Mesothelial cell of epicardium (in vitro differentiated cells): ENCODE measurements at places on chromosomes 7 and 10.

DNA sequence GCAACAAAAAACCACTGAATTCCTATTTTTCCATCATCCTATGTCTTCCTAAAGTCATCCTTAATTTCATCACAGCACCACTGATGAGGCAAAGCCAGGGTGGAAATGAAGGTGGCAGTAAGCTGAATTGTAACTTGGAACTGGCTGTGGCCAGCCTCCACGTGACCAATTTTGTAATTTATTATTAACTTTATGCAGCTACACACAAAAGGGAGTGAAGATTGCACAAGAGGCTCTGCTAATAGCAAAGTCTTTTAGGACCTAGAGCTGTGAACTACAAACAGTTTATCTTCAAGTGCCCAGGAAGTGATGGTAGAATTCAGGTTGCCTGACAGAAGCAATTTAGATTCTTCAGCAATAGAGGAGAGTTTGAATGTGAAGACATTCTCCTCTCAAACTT lies 176.4 kb downstream of the CCDC71L start:
- DNase-seq: no peak

DNA sequence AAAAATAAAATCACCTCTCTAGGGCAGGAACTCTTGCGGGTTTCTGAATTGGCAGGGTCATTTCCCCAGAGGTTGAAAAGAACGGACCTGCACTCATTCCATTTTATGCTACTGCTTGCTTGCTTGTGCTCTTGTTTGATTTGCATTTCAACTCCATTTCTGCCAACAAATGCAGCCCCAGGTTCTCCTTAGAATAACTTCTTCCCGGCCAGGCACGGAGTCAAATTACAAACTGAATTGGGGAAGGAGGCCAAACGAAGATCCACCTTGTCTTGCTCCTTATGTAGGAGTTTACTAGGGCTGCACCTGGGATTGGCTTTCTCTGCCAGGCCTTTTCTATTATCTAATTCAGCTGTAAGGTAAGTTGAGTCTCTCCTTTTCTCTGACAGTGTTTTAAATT lies 79.6 kb downstream of the HGF start:
- DNase-seq: no peak

GRCh38 chr7:139645572-139646523 lies 122.4 kb downstream of the CLEC2L start:
- peak; percentile 73 for DNase-seq

DNA sequence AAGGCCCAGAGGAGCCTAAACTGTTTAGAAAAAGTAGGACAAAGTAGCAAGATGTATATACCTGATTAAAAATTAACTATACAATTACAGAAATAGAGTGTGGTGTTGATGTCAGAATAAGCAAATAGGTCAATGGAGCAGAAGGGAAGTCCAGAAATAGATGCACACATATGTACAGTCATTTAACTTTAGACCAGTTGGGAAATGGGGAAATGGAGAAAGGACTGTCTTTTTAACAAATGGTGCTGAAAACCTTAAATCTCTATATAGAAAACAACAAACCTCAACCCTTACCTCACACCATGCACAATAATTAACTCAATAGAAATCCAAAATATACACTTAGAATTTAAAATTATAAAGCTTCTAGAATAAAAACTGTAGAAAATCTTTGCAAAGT lies 72.2 kb downstream of the CH25H start:
- DNase-seq: no peak

DNA sequence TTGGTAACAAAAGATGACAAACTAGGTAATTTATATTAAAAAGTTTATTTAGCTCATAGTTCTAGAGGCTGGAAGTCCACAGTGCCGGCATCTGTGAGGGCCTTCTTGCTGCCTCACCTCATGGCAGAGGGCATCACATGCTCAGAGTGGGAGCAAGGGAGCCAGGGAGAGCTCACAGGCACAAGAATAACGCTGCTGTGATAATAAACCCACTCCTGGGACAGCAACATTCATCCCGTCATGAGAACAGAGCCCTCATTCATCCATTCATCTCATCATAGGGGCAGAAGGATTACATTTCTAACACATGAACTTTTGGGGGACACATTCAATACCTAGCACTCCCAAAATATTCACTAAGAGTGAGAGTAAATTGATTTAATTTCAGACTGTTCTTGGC lies 170.6 kb upstream of the AKR1E2 start:
- DNase-seq: no peak

DNA sequence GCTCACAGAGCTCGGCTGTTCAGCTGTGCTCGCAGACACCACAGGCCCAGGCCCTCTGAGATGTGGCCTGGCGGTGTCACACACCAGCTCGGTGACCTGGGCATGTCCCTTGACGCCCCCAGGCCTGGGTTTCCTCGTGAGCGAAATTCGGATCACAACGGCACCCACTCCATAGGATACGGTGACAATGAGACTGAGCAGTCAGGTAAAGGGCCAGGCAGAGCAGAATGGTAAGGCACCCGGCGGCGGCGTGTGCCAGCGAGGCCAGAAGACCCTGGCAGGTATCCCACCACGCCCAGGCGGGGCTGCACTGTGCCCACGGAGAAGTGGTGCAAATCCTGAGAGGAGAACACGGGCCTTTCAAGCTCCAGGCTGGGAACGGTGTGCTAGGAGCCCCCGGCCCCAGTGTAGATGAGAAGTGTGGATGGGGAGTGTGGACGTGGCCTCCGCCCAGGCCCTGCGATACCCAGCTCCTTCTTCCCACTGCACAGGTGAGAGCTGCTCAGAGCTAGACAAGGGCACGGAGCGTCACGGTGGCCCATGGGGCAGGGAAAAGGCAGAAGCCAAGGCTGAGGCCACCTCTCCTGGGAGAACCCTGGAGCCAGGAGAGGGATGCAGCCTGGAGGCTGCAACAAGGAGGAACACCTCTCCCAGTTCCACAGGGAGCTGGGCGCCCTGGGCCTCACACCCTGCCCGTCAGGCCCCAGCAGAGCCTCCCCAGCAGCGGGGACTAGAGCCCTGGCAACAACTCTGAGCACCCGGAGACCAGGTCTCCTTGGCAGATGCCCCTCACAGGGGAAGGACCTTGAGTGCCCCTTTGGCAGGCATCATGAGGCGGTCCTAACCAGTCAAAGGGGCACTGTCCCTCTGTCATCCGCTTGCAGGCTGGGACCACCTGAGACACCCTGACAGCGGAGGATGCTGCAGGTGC lies 219.1 kb downstream of the MAD1L1 start:
- peak; percentile 15 for DNase-seq

DNA sequence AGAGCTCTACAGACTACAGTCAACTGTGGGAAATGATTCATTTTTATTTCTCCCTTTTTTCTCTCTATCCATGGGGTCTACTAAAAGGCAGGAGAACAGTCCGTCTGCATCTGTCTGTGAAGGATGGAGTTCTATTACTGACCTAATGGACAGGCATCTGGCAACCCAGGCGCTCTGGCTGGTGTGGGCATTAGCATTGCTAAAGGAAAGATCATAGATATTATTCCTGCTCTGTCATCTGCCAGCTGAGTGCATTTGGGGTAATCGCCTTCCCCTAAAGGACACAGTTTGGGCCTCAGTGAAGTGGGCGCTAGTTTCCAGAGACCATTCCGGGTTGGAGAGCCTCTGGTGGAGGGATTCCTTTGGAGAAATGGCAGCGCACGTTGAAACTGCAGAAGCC lies 201.3 kb upstream of the TCERG1L start:
- DNase-seq: no peak

DNA sequence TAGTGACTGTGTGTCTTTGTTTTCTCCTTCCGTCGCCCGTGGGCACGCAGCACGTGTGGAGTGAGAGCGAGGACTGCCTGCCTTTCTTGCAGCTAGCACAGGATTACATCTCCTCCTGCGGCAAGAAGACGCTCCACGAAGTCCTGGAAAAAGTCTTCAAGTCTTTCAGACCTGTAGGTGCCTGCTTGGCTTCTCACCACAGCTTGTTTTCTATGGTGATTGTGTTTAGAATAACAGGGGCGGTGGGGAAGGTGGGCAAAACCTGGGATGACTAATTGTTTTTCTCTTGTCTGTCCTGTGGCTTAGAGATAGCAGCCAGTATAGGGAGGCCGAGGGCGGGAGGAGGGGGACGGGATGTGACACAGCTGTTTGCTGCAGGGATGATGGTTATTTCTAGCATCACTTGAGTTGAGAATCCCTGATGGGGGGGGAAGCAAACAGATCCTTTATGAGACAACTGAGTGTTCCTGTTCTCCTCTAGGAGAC lies 11.4 kb downstream of the MTURN start:
- DNase-seq: no peak
